ENCODE measurements at places on chromosomes 4 and X.

DNA sequence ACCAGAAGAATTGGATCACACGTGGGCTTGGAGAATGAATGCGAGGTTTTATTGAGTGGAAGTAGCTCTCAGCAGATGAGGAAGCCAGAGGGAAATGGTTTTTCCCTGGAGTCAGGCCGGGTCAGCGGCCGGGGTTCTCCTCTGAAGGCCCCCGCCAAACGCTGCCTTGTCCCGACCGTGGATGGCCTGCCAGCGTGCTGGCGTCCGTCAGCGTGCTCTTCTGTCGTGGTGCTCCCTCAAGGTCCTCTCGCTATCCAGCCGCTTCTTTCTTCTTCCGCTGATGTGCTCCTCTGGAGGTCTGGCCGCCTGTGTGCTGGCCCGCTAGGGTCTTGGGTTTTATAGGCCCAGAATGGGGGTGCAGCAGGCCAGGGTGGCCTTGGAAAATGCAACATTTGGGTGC is 632.2 kb downstream of the TRAM1L1 start:
- no peak for DNase-seq

GRCh38 chrX:66015900-66016689 is 23.8 kb downstream of the VSIG4 start:
- no peak for DNase-seq

GRCh38 chrX:13109817-13110216 is 65.4 kb upstream of the FAM9C start:
- no peak for DNase-seq

DNA sequence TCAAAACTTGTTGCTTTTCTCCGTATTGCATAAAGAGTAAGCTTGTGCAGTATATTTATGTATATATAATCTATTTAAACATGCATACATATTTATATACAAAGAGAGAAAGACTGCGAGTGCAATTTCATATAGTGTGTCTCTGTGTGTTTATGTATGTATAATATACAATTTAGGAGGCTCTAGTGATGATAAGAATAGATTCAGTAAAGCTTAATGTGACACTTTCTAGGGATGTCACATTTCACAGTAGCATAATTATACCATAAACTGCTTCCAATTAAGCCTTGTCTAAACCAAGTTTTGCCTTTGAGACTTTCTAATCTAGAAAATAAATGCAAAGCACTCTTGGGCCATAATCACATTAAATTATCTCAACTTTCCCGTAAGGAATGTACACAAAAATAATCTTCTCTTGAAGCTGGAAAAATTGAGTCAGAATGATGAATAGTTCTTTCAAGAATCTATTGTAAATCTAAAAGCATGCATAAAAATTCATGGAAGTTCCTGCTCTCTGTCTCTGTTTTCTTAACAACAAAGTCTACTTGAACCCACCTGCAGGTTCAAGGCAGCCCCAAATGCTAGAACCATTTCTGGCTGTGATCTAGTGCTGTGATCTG is 114.1 kb upstream of the NPY2R start:
- no peak for DNase-seq

- no peak for DNase-seq
Measured at GRCh38 chr4:16052939-16053338, 30.9 kb downstream of the PROM1 start.

- DNase-seq = no peak
Measured at GRCh38 chrX:29308726-29309125, 721.5 kb downstream of the IL1RAPL1 start.
